Mesendoderm (in vitro differentiated cells): ENCODE measurements at places on chromosomes 11 and 22.

- DNase-seq = no peak
Observed at GRCh38 chr11:103681855-103682254, 354.6 kb upstream of the DDI1 start.

DNA sequence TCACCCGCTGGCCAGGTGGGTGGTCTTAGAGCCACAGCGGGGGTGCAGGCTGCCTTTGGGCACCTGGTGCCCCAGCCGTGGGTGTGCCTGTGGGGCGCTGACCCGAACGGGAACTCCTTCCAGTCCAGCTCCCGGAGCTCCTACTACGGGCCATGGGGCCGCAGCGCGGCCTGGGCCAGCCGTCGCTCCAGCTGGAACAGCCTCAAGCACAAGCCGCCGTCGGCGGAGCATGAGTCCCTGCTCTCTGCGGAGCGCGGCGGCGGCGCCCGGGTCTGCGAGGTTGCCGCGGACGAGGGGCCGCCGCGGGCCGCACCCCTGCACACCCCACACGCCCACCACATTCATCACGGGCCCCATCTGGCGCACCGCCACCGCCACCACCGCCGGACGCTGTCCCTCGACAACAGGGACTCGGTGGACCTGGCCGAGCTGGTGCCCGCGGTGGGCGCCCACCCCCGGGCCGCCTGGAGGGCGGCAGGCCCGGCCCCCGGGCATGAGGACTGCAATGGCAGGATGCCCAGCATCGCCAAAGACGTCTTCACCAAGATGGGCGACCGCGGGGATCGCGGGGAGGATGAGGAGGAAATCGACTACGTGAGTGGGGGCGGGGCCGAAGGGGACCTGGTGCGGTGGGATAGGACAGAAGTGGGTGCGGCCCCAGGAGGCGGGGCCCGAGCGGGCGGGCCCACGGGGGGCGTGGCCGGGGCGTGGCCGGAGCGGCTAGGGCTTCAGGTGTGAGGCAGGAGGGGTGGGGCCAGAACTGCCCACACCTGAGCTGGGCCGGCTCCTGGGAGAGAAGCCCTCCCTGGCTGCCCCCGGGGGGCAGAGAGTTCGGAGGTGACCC is 91.5 kb downstream of the CACNA1I start:
- DNase-seq = peak; percentile 81

- no peak for DNase-seq
Observed at GRCh38 chr22:39900306-39901227, at the start of gene GRAP2. GRAP2 (plus strand) TSS chr22:39901084; CDS start chr22:39947107, 46,023 bp downstream.

- no peak for DNase-seq
Observed at GRCh38 chr11:118843565-118843964, 40.1 kb upstream of the CXCR5 start.

- DNase-seq = no peak
Observed at GRCh38 chr22:49183826-49184216, 643.9 kb downstream of the BRD1 start.

DNA sequence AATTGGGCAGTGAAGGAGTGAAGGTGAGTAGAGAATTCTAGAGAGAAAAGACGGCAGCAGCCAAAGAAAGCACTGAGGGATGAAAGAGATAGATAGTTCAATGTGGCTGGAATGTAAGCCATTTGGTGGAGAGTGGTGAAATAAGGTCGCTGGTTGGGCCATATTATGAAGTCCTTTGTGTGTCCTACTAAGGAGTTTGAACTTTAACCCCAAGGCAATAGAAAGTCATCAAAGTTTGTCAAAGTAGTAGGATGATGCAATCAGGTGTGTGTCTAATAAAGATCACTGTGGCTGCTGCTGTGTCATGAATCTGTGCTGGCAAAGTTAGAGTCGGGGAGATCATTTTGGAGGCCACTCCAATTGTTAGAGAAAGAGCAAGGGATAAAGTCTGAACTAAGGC is 18.7 kb downstream of the RNF121 start:
- no peak for DNase-seq

GRCh38 chr11:10683429-10683828 is 10.1 kb downstream of the IRAG1 start:
- DNase-seq = no peak

DNA sequence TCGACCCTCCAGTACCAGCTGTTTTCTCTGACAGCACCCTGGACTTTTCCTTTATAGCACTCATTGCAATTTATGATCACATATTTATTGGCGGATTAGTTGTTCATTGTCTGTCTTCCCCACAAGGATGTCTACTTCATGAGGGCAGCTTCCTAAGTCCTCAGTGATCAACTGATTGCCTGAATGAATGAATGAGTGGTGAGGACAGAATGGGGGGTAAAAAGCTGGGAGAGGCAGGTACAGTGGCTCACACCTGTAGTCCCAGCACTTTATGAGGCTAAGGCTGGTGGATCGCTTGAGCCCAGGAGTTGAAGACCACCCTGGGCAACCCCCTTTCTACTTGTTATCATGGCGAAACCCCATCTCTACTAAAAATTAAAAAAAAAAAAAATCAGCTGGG is 11.1 kb upstream of the SOX10 start:
- DNase-seq = no peak

- DNase-seq = no peak
Observed at GRCh38 chr11:70630816-70631623, 232.7 kb downstream of the CTTN start.

- DNase-seq = peak; percentile 3
Observed at GRCh38 chr11:39817241-39817640, 1642.2 kb downstream of the LRRC4C start.

DNA sequence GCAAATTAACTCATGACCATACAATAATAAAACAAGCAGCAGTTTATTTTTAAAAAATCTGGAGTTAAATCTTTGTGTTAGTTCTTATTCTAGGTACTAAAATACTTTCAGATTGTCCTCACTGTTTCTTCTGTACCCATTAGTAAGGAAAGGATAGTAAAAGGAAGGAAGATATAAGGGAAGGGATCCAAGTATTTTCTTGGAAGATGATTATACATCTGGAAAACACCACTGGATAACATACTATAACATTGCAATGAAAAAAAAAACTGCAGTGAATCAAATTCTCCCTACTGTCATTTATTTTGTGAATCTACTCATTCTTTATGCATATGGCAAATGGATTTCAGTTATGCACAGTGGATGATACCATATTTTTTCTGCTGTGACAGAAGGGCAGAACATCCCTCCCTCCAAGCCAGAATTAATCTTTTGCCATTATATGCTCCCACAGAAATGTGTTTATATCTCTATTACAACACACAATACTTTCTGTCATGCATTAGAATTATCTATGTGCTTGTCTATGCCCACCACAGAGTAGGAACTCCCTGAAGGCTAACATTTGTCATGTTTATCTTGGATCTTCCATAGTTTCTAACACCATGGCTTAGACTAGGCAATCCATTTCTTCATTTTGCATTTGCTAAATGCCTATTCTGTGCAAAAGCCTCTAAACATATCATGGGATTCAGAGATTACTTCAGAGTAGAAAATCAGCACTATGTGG is 282.3 kb upstream of the CTSC start:
- no peak for DNase-seq

- no peak for DNase-seq
Observed at GRCh38 chr11:8086001-8086479, 5.0 kb downstream of the TUB start.

GRCh38 chr11:131242476-131243000 is 127.9 kb upstream of the NTM start:
- no peak for DNase-seq

- DNase-seq = no peak
Observed at GRCh38 chr22:38852522-38852921, 8.7 kb upstream of the NPTXR start.

DNA sequence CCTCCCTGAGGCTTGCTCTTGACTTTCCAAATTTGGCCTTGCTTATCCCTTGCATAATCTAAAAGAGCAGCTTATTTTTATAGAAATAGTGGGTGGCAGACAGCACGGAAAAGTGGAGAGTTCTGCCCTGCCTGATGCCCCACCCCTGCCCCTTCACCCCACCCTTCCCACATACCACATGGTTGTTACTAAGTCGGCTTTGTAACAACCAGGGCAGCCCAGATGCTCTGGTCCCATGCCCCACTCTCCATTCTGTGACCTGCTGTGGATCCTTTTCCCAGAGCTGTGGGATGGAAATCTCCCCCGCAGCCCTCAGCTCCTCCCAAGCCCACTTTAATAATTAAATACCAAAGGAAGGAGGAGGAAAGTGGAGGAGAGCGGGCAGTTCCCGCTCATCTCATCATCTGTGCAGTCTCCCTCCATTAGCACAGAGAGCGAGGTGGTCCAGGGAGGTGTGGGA is 10.9 kb downstream of the MRGPRF start:
- no peak for DNase-seq

DNA sequence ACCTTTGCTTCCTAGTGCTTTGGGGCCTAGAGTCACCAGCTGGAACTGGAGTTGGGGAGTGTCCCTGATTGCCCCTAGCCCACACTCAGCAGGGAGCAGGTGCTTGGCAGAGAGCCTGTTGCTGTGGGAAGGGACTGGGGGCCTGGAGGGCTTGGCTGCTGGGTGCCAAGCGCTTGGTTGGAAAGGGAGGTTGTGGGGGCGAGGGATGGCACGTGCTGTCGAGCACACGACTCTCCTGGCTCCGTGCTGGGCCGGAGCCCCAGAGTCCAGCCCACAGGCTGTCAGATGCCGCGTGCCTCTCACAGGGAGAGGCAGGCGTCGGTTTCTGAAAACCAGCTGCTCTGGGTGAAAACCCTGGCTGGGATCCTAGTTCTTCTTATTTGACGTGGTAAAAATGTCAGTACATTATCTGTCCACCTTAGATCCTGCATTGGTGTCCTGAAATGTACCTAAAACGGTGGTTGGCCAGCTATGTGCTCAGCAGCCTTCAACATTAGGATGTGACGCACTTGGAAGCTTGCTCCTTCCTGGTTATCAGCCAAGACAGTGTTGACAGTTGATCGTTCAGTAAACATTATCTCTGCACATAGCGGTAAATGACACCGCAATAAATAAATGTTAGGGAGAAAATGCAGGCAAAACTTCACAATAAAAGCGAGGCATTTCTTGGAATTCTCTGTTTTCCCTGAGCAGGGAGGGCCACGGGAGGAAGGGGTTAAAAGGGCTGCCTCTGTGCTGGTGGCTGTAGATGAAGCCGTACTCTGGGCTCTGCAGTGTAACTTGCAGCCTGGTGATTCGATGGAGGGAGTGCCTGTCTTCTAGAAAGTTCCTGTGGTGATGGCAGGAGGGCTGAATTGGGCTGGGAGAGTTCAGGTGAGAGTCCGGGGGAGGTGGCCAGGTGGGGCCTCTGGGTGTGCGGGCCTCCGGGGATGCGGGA is 29.2 kb downstream of the GRAMD4 start:
- no peak for DNase-seq

GRCh38 chr11:121722431-121723245 is 269.9 kb upstream of the SORL1-AS1 start:
- peak; percentile 95 for DNase-seq

- DNase-seq = no peak
Observed at GRCh38 chr11:123719452-123719851, 22.0 kb downstream of the ZNF202 start.

DNA sequence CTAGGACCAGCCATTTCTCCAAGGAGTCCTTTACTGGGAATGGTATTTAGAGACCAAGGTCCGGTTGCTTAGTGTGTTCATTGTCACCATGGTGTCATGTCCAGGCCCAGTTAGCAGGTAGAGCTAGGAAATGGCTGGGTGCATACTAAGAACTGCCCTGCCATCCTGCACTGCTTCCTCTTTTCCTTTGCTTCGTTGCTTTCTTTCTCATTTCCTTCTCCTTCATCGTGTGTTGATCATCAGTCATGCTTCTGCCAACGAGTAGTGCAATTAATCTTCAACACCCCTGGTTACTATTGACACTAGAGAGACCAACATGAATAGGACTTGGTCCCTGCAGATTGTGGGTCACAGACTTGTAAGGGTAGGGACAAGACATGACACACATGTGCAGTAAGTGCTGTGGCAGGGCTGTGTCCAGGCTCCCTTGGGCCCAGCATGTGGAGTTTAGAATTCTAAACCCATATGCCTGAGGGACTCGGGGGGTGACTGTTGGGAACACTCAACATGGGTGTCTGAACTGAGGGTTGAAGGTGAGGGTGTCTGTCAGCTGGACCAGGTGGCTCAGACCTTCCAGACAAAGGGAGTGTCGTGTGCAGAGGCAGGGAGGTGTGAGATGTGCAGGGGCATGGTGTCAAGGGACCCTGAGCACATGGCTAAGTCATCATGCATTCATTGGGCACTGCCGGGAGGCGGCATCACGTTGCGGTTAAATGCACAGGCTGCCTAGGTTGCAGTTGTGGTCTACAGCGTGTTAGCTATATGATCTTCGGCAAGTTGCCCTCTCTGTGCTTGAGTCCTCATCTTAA is 42.6 kb downstream of the ST14 start:
- DNase-seq = no peak

DNA sequence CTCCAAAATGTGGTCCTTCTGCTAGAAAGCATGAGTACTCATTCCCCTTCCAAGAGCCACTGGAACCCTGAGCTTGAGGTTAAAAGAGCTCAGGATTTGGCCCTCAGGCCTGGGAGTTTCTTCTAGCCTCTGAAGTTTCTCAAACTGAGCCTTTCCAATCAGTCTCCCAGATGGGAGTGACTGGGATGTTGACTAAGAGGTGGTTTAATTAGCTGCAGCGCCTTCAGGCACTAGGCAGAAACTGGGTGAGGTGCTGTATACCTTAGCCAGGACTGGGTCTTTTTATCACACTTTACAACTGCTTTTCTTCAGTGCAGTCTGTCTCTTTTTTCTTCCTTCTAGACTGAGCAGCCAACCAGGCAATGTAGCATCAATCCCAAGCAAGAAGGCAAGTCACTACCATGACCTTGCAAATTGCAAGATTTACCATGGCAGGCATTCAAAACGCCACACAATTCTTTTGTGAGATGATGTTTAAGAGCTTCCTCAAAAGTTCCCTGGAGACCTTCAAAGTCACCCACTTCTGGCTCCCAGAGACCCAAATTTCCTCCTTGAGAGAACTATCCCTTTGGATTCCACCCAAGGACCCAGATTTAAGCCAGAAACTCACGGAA is 93.0 kb downstream of the SLC1A2 start:
- DNase-seq = no peak

GRCh38 chr11:79290761-79291160 is 150.1 kb downstream of the TENM4 start:
- DNase-seq = no peak

GRCh38 chr22:41919357-41920224 is 4.7 kb upstream of the SHISA8 start:
- DNase-seq = peak; percentile 82

GRCh38 chr11:90242894-90243416 is 20.1 kb upstream of the CHORDC1 start:
- peak; percentile 22 for DNase-seq

- peak; percentile 42 for DNase-seq
Observed at GRCh38 chr11:113119074-113119473, 157.9 kb downstream of the NCAM1 start.

GRCh38 chr11:78801161-78801884 is 226.7 kb upstream of the NARS2 start:
- peak; percentile 63 for DNase-seq
